Activated B cell treated with CpG ODN at 0.5 μM for 24 hours (primary cell): ENCODE measurements at places on chromosomes 12 and 14. TPM values are rescaled to one million over a fixed set of nuclear protein-coding genes. Genes with fewer than 3 reads are reported as not detected.

RNASE7 gene
- not detected in 2 replicates for total RNA-seq

TBC1D30 gene
- 0.13 and 0.32 TPM in 2 replicates for total RNA-seq

DNA sequence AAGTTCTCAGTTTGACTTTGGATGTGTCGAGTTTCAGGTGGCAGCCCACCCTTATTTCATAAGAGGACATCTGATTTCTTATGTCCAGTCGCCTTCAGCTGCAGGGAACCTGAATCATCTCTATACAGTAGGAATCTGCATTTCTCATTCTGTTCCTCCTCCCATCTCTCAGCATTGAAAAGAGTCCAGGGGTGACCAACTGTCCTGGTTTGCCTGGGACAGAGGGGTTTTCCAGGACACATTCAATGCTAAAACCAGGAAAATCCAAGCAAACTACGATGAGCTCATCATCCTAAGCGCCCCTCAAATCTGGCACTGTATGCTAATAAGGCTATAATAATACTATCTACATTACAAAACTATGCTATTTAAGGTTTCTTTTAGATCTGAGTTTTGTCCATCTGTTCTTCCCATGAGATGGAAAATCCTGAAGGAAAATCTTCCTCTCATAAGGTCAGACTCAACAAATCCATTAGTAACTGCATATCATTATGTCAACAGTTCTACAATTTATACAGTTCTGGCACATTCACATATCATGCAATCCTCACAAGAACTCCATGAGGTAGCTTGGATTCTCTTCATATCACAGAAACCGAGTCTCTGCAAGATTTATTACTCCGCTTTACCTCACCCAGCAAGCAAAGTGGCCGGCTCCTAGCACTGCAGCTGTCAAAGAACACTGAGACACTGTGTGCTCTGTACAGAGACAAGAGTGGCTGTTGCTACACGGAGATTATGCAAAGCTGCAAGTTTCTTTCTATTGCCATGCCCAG, 15.6 kb upstream of the CALM1 start:
- DNase-seq, result no peak
- H3K4me3 ChIP-seq, result no peak overlapping the region
- no peaks in the 10 kb centered on the region for H3K36me3 ChIP-seq
- no peaks in the 10 kb centered on the region for H3K27me3 ChIP-seq

SLC2A13 gene
- total RNA-seq, result 13.7 and 17.9 TPM in 2 replicates

DNA sequence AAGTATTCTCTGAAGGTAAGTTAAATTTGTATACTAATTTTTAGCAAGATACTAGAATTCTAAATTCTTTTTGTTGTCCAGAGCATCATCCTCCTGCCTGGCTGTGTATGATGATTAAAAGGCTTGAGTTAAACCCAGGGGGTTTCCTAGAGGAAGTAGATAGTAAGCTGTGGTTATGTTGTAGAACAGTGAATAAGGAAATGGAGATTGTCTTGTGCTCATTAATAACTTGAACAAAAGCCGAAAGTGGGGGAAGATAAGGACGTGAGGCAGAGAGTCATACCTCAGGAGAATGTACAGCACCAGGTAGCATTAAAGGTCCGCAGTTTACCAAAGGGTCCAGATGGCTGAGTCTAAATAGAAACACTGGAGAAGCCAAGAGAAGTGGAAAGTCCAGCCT, 42.0 kb downstream of the CKB start:
- no peak for DNase-seq
- peaks cover 18% of the 10 kb centered on the region for H3K4me1 ChIP-seq
- no peaks in the 10 kb centered on the region for H3K27me3 ChIP-seq
- peak overlapping the region; percentile 51 for H3K27ac ChIP-seq
- peak overlapping the region; percentile 35 for H3K4me3 ChIP-seq

GRCh38 chr14:103546652-103547454, 15.6 kb downstream of the BAG5 start:
- H3K4me3 ChIP-seq, result no peak overlapping the region
- DNase-seq, result peak; percentile 76
- no peaks in the 10 kb centered on the region for H3K36me3 ChIP-seq

GRCh38 chr12:88677464-88677863, 97.2 kb upstream of the KITLG start:
- no peaks in the 10 kb centered on the region for H3K27me3 ChIP-seq
- DNase-seq, result no peak
- H3K27ac ChIP-seq, result no peak overlapping the region
- H3K4me1 ChIP-seq, result no peaks in the 10 kb centered on the region
- no peak overlapping the region for H3K4me3 ChIP-seq
- H3K36me3 ChIP-seq, result no peaks in the 10 kb centered on the region

DNA sequence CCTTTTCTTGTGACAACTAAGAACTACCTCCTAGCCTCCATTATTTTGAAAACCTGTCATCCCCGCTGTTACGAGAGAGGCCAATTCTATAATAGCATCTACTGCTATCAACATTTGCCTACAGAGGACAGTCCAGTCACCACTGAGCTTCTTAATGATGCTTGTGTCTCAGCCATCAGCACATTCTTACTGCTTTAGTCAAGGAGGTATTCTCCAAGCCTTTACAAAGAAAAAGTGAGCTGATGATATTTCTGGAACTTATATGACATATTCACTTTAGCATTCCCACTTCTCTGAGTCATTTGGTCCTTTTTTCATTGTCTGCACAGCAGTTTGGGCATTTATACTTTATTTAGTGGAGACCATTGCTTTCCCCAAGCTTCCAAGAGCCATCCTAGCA, 497.7 kb upstream of the RPL10L start:
- no peak overlapping the region for H3K4me3 ChIP-seq
- no peak for DNase-seq
- H3K36me3 ChIP-seq, result no peaks in the 10 kb centered on the region
- no peaks in the 10 kb centered on the region for H3K27me3 ChIP-seq

DNA sequence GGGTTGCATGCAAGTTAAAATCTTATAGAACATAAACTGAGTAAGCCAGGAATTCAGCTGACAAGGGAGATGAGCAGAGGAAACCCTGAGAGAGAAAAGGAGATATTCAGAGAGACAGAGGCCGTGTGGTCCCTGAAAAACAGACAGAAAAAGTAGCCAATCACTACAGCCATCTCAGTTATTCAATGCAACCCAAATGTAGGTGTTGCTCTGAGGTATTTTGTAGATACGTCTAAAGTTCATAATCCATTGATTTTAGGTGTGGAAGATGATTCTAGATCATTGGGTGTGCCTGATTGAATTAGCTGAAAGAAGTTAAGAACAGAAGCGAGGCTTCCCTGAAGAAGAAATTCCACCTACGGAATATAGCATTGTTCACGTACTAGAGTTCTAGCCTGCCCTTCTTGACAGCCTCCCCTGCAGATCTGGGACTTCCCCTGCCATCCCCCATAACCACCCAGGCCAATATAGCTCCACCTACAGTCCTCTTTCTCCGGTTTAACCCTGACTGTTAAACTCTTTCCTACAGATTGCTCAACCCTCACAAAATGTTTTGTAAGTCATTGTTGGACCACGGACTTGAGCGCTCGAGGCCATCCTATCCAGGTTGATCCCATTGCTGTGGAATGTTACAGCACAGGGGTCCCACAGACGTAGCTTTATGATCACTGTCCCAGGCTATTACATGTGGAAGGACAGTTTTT, 21.7 kb downstream of the AICDA start:
- no peaks in the 10 kb centered on the region for H3K27me3 ChIP-seq
- no peak overlapping the region for H3K27ac ChIP-seq
- no peak for DNase-seq
- H3K4me1 ChIP-seq, result peaks cover 10% of the 10 kb centered on the region
- no peaks in the 10 kb centered on the region for H3K36me3 ChIP-seq

GRCh38 chr14:55927028-55927427, 191.2 kb upstream of the PELI2 start:
- H3K27me3 ChIP-seq, result peaks cover 3% of the 10 kb centered on the region
- H3K27ac ChIP-seq, result no peak overlapping the region
- H3K4me1 ChIP-seq, result no peaks in the 10 kb centered on the region

GRCh38 chr12:92342574-92342973, 196.9 kb upstream of the BTG1 start:
- peaks cover 41% of the 10 kb centered on the region for H3K4me1 ChIP-seq
- H3K27ac ChIP-seq, result no peak overlapping the region
- H3K27me3 ChIP-seq, result no peaks in the 10 kb centered on the region
- no peak overlapping the region for H3K4me3 ChIP-seq

KRT79 gene
- not detected in 2 replicates for total RNA-seq

TMEM179 gene
- not detected in 2 replicates for total RNA-seq

BHLHE41 gene
- total RNA-seq, result 34.5 and 40.5 TPM in 2 replicates

DNA sequence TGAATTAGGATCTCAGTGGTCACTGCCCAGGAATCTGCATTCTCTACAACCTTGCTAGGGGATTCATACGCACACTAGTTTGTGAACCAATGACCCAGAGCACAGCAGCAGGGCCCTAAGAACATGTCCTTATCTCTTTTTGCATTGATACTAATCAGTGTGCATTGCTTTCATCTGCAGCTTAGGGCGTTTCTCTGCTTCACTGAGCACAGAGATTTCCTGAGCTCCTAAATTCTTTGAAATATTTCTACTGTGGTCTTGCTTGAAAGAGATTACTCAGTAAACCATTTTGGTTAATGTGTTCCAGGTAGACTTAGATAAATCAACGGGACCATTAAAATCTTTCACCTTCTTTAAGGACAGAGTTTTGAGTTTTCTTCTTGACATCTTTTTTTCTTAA, 351.3 kb upstream of the KITLG start:
- H3K27me3 ChIP-seq, result no peaks in the 10 kb centered on the region
- H3K4me1 ChIP-seq, result no peaks in the 10 kb centered on the region
- H3K4me3 ChIP-seq, result no peak overlapping the region
- H3K27ac ChIP-seq, result no peak overlapping the region

GRCh38 chr12:51393676-51394545, 2.7 kb upstream of the GALNT6 start:
- no peaks in the 10 kb centered on the region for H3K27me3 ChIP-seq
- peak overlapping the region; percentile 85 for H3K27ac ChIP-seq
- peaks cover 76% of the 10 kb centered on the region for H3K4me1 ChIP-seq
- no peak for DNase-seq

LTBR gene
- total RNA-seq, result 0.33 TPM in 1 of 2 replicates, not detected in the other

- no peaks in the 10 kb centered on the region for H3K27me3 ChIP-seq
- H3K4me3 ChIP-seq, result no peak overlapping the region
- no peak for DNase-seq
- H3K27ac ChIP-seq, result no peak overlapping the region
- no peaks in the 10 kb centered on the region for H3K36me3 ChIP-seq
Observed at GRCh38 chr12:65511134-65511834, 232.8 kb downstream of the MSRB3 start.

RTL1 gene
- total RNA-seq, result not detected in 2 replicates

- H3K27ac ChIP-seq, result no peak overlapping the region
- no peak overlapping the region for H3K4me3 ChIP-seq
- no peaks in the 10 kb centered on the region for H3K27me3 ChIP-seq
- no peak for DNase-seq
- no peaks in the 10 kb centered on the region for H3K36me3 ChIP-seq
- no peaks in the 10 kb centered on the region for H3K4me1 ChIP-seq
Observed at GRCh38 chr12:91982946-91983345, 162.7 kb downstream of the BTG1 start.

DNA sequence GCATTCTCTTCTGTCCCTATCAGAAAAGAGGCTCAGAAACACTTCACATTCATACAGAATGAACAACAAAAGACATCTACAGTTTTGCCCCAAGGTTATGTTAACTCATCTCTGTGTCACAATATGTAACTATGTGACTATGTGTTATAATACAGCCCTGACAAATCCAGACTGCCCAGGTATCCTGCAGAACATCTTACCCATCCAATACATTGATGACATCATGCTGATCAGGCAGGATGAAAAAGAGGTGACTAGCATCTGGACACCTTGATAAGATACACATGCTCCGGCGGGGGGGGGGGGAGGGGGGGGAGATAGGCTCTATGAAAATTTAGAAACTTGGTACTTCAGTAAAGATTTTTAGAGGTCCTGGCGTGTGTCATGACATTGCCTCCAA, 8.3 kb upstream of the GNS start:
- H3K4me3 ChIP-seq, result no peak overlapping the region
- DNase-seq, result no peak
- H3K36me3 ChIP-seq, result no peaks in the 10 kb centered on the region
- H3K4me1 ChIP-seq, result no peaks in the 10 kb centered on the region
- no peak overlapping the region for H3K27ac ChIP-seq

- H3K27ac ChIP-seq, result no peak overlapping the region
- H3K36me3 ChIP-seq, result no peaks in the 10 kb centered on the region
- H3K27me3 ChIP-seq, result no peaks in the 10 kb centered on the region
Observed at GRCh38 chr12:85698937-85699336, 137.3 kb downstream of the RASSF9 start.

DNA sequence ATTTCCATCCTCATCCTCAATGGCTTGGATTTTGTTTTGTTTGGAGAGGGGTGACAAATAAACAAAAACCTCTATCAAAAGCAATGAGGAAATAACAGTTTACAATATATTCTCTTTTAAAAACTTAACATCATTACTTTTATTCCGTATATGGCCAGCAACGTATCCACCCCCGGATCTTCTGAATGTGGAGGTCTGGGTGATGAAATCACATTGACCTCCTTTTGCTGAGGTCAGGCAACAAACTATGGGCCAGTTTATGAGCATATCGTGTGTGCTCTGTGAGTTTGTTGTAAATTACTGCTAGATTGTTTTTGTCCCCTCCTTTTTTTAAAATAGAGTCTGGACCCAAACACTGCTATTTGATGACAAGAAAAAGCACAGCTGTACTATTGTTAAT, 178.1 kb downstream of the BCAT1 start:
- DNase-seq, result no peak
- H3K27ac ChIP-seq, result no peak overlapping the region
- peaks cover 4% of the 10 kb centered on the region for H3K4me1 ChIP-seq
- no peaks in the 10 kb centered on the region for H3K27me3 ChIP-seq
- no peaks in the 10 kb centered on the region for H3K36me3 ChIP-seq
- H3K4me3 ChIP-seq, result no peak overlapping the region

DNA sequence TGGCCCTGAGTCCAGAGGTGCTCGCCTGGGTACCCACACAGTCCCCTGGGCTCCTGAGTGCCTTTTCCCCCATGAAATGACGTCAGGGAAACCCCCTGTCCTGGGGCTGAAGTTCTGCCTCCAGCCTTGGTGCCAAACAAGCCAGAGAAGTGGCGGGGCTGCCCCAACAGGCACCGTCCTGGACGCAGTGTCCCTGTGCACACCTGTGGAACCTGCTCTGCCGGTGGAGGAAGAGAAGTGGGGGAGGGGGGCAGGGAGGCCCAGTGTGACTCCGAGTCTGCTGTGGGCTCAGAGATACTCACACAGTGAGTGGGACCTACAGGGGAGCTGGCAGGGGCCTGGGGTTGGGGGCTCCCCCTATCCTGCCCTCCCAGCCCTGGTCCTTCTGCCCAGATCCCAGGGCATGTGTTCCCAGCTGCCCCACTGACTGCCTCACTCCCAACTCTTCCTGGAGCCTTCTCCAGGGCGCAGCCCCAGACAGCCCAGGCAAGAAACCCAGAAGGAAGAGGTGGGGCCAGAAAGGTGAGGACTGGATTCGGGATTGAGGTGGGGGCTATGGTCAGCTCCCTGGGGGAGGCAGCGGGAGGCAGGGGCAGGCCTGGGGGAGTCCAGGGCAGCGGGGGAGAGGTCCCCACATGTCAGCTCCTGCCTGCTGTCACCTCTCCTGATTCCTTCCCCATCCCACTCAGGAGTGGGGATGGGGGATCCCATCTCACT, 24.7 kb downstream of the CCDC85C start:
- no peak for DNase-seq
- H3K36me3 ChIP-seq, result no peaks in the 10 kb centered on the region
- H3K4me1 ChIP-seq, result peaks cover 2% of the 10 kb centered on the region
- no peaks in the 10 kb centered on the region for H3K27me3 ChIP-seq

GRCh38 chr12:98437166-98437565, 78.2 kb upstream of the TMPO start:
- H3K4me1 ChIP-seq, result no peaks in the 10 kb centered on the region
- no peak overlapping the region for H3K4me3 ChIP-seq
- H3K36me3 ChIP-seq, result peaks cover 3% of the 10 kb centered on the region
- no peak overlapping the region for H3K27ac ChIP-seq
- DNase-seq, result no peak
- peaks cover 42% of the 10 kb centered on the region for H3K27me3 ChIP-seq

TIGAR gene
- 10.0 and 10.2 TPM in 2 replicates for total RNA-seq
